ENCODE measurements at places on chromosomes 6 and 20.

- DNase-seq = peak; percentile 53
Measured at GRCh38 chr20:57397693-57398108, 6.5 kb downstream of the RBM38 start.

DNA sequence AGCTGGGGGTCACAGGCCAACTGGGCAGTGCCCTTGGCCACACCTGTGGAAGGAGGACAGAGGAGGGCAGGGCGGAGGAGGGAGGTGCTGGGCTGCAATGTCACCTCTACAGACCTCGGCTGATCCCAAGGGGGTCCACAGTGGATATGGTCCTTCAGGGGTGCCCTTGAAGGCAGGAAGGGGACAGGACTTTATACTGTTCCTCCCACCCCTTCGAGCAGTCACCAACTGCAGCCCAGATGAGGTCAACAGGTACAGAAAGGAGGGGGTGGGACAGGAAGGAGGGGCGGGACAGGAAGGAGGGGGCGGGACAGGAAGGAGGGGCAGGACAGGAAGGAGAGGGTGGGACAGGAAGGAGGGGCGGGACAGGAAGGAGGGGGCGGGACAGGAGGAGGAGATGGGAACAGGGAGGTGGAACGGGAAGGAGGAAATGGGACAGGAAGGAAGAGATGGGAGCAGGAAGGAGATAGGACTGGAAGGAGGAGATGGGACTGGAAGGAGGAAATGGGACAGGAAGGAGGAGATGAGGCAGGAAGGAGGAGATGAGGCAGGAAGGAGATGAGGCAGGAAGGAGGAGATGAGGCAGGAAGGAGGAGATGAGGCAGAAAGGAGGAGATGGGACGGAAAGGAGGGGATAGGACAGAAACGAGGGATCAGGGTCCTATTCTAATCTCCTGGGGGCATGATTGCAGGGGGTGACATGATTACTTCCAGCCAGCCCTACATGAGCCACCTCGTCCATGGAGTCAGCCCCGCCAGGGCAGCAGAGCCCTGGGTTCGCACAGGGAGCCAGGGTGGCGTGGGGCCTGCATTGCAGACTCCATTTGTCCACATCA, 19.4 kb upstream of the MRGBP start:
- peak; percentile 41 for DNase-seq

DNA sequence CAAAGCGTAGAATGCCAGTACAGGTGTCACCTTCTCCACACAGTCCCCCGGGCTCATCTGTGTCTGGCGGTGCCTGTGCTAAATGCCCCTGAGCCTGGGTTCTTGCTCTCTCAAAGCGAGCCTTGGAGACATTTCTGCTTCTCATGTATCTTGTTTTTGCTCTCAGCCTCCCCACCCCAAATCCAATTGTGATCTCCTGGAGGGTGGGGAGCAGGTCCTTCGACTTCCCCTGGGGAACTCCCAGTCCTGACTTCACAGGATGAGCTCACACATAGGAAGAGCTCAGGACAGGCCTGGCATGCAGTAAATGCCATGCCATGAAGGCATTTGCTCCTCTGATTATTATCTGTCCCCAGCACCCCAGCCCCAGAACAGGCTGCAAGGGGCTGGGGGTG, 58.1 kb downstream of the NOL4L start:
- DNase-seq = no peak

DNA sequence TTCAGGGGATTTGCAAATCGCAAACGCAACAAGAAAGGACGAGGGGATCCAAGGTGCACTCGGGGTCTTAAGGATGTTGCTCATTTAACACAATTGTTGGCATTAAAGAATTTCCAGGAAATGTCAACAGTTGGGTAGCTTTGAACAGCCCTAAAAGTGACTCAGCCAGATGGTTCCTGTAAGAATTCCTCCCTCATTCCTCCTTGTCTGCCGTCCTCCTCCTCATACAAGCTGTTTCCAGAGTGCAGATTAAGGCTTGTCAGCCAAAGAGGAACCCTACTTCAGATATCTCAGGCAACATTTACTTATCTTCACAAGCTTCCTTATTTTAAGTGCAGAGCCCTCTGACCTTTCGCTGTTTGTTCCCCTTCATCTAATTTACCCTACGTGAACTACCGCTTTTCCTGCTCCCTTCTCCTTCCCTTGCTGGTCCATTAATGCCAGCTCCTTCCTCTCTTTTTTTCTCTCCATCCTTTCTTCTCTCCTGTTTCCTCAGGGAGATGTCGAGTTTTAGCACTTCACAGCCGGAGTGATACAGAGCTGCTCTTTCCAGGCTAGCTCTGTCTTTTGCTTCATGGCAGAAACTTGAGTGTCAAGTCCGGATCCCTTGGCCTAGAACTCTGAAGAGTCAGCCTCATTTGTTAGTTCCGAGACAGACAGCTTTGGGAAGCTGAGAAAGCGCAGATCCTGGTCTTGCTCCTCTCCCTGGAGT, 26.1 kb upstream of the TBC1D7 start:
- no peak for DNase-seq

DNA sequence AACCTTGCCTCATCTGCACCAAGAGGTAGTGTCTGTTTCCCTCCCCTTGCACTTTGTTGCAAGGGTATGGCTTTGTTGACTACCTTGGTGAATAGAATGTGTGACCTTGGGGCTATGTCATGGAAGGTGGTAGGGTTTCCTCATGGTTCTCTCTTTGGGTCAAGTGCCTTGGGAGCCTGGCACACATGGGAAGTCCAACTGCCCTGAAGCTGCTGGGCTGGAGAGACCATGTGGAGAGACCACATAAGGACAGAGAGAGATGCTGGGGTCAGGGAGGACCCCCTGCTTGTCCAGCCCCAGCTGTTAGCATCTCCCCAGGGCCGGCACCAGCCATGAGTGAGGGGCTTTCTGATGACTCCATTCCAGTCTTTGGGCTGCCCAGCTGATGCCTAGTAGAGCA, 95.5 kb upstream of the PAX1 start:
- DNase-seq = no peak

DNA sequence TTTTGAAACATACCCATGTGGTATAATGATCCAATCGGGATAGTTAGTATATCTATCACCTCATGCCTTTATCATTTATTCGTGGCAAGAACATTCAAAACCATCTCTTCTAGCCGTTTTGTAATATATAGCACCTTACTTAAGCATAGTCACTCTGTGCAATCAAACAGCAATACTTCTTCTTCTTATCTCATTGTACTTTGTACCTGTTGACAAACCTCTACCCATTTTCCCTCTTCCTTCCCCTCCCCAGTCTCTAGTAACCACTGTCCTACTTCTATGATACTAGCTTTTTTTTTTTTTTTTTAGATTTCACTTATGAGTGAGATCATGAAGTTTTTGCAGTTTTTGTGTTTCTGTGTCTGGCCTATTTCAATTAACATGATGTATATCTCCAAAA, 296.7 kb downstream of the EYS start:
- DNase-seq = no peak

GRCh38 chr6:154703124-154703523, 30.1 kb upstream of the SCAF8 start:
- no peak for DNase-seq

DNA sequence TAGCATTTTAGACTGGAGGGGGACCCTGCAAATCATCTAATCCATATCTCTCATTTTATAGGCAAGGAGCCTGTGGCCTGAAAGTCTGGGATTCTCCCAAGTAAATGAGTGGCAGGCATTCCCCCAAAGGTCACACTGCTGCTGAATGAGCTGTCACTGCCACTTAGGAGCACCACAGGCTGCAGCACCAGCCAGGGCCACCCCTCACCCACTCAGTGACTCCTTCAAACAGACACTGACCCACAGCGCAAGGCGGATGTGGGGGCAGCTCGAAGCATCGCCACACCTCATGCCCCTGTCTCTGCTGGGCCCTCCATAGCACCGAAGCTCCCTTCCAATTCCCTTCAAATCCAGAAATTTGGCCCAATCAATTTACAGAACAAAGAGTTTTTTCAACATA, 119.9 kb upstream of the ARID1B start:
- no peak for DNase-seq

DNA sequence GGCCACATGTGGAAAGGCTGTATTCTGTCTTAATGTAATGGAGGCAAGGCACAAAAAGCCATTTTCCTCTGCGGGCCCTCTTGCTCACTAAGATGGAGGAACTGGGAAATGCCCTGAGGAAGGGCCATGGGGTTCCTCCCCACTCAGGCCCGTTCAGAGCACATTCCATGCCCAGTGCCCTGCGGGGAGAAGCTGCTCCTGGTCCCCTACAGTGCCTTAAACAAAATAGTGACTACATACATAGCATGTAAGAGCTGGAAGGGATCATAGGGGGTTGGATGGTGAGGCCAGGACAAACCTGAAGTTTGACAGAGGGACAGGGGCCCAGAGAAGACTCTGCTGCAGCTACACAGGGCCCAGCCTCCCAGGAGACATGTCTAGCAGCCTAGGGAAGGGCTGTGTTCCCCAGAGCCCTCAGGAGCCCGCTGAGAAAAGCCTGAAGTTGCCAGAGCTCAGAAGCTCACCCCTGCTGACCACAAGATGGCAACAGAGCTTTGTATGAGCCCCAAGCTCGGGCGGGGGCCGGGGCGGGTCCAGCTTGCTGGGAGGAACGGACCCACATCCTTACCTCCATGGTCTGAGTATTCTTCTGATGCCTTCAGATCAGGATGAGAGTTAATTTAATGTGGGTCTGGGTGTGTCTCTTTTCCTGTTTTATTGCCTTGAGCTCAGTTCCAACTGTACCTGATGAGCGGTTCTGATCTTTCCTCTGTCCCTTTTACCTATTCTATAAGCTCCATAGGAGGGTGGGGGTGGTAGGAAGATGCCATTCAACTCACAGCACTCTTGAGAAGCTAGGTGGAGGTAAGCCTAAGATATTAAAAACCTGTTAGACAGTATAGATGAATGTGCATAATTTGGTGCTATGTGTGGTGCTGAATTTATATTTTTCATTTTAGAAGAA, 242.9 kb downstream of the CDC5L start:
- DNase-seq = no peak

- no peak for DNase-seq
Measured at GRCh38 chr20:37662308-37662707, 31.5 kb upstream of the CTNNBL1 start.

GRCh38 chr6:3594201-3594600, 137.4 kb upstream of the SLC22A23 start:
- no peak for DNase-seq

- no peak for DNase-seq
Measured at GRCh38 chr20:49989234-49990065, 6.7 kb downstream of the SNAI1 start.

DNA sequence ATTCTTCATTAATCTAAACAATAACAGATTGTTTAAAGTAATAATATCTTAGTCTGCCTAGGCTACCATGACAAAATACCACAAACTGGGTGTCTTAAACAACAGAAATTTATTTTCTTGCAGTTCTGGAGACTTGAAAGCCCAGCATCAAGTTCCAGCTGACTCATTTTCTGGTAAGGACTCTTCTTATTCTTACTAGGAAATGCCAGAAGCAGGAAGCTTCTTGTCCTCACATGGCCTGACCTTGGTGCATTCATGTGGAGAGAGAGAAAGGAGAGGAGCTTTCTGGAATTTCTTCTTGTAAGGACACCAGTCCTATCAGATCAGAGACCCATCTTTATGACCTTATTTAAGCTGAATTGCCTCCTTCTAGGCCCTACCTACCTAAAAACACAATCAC, 110.5 kb downstream of the ANKRD60 start:
- DNase-seq = no peak

GRCh38 chr20:47785311-47785853, at the start of gene SULF2:
Gene SULF2 (minus strand): TSS chr20:47785481. CDS start chr20:47757363, 28,118 bp downstream.
- peak; percentile 79 for DNase-seq

- DNase-seq = no peak
Measured at GRCh38 chr6:116354236-116354635, 16.5 kb upstream of the DSE start.

DNA sequence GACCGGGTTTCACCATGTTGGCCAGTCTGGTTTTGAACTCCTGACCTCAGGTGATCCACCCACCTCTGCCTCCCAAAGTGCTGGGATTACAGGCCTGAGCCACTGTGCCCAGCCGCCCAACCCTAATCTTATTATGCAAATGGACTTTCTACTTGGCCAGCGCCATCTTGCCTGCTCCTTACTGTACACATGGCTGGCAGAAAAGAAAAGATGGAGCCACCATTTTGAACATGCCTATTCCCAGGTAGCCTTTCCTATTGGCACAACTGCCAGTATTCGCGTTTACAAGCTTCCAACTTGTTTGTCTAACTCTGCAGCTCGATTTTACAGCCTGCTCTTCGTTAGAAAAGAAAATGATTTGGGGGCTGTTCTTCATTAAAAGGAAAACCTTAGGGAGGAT, 84.3 kb downstream of the WDR27 start:
- DNase-seq = no peak

DNA sequence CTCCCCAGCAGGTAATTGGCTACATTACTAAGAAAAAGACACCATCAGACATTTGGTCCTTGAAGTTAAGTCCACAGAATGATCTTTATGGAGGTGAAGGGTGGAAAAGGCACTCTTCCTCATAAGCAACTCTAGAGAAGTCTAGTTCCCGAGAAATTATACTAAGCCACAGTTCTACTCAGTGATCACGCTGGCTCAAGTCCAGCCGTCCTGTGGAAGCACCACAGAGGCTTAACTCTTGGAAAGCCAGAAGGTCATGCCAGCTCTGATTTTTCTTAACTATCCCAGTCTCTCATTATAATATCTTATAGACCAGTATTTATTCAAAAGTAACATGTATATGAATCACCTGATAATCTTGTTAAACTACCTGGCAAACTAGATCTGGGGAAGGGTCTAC, 258.5 kb downstream of the EYA4 start:
- DNase-seq = no peak

- no peak for DNase-seq
Measured at GRCh38 chr20:45902199-45902701, 9.7 kb downstream of the PLTP start.

DNA sequence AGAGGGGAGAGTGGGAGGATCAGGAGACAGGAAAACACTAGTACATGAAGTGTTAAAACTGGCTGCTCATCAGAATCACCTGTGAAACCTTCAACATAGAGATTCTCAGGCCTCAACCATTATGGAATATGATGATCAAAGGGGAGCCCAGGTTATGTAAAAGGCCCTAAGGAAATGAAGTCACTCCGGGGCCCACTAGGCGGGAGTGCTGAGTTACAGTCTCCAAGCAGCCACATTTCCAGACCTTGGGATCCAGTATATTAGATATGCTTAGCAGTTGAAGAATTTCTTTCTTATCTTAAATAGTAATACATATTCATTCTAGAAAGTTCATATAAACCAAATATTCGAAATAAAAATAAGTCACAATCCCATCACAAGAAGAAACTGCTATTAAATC, 476.3 kb downstream of the PRKN start:
- DNase-seq = no peak

- no peak for DNase-seq
Measured at GRCh38 chr20:34058831-34059230, 53.2 kb downstream of the EIF2S2 start.

- no peak for DNase-seq
Measured at GRCh38 chr6:92648364-92649086, 770.8 kb downstream of the EPHA7 start.

DNA sequence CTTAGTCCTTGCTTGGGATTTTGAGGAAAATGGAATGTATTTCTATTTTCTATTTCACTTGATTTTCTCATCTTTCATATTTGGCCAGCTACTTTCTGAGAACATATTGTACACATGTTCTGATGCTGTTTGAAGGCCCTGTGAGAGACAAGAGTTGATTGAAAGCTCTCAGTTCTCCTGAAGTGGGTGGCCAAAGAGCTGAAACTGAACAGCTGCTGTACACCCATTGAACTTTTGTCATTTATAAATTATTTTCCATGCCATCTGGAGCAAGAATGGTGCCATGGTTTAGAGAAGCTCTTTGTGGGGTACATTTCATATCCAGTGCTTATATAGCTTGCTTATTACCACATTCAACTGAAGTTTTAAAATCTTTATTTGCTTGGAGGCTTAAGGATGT, 298.3 kb downstream of the PRL start:
- DNase-seq = no peak

- peak; percentile 39 for DNase-seq
Measured at GRCh38 chr6:1436334-1437306, 47.2 kb downstream of the FOXF2 start.
